ENCODE measurements at places on chromosomes 2 and 18.

DNA sequence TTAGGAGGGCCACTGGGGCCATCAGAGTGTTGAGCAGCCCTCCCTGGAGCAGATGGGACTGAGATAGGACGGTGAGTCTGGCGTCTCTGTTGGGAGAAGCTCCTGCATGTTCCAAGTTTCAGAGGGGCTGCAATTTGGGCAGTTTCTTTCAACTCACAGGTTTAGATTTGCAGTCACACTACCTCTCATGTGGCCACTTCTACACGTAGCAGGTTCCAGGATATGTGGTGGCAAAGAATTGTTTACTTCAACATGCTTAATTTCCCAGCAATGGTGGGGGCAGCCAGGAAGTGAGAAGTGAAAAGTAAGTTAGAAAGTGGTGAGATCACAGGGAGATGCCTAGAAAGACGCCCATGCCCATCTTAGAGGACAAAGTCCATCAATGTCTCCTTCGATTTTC lies 9.3 kb downstream of the NCK2 start:
- DNase-seq, result no peak

DNA sequence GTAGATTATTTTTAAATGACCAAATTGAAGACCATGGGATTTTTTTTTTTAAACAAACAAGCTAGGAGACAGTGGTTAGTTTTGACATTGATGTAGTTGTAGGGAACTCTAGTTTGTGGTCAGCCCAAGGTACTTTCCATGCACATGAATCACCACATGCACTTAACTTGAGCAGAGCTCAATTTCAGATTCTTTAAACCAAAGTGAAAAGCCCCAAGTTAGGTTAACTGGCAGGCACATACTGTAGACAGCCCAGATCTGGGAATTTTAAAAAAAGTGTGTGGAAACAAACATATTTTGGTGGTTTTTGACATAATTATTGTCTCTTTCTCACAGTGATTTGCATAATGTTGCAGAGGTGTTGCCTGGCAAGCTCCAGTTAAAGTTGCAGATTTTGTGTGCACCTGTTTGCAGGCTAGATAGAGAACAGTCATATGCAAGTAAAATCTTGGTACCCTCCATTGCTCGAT lies 88.4 kb downstream of the BCL2L11 start:
- DNase-seq, result no peak

GRCh38 chr2:134792186-134792585 lies 46.2 kb upstream of the ACMSD start:
- no peak for DNase-seq

DNA sequence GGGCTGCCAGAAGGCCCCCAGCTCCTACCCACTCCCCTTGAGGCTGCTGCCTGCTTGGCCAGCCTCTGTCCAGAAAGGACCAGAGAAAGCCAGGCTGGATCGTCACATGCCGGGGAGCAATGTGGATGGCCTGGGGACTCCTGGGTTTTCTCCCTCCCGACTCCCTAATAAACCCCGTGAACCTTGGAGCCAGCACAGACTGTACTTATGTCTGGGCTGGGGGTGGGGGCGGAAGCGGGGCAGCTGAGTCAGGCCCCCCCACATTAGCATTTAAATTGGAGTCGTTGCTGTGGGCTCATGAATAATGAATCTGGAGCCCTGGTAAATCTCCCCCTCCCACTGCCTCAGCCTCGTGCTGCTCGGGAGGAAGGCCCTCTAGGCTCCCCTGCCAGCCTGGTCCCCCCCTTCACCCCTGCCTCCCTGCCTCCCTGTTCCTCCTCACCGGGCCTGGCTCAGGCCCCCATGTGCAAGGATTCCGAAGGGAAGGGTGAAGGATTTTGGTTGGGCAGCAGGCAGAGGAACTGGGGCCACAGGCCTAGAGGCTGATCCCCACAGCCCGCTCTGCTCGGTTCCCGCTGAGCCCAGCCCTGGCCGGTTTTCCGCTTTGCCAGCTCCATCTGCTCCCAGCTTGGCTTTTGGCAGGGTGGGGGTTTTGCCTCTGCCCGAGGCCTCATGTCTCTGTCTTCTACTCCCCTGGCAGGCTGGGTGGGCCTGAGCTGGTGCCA lies 7.3 kb upstream of the ASIC4 start:
- no peak for DNase-seq

DNA sequence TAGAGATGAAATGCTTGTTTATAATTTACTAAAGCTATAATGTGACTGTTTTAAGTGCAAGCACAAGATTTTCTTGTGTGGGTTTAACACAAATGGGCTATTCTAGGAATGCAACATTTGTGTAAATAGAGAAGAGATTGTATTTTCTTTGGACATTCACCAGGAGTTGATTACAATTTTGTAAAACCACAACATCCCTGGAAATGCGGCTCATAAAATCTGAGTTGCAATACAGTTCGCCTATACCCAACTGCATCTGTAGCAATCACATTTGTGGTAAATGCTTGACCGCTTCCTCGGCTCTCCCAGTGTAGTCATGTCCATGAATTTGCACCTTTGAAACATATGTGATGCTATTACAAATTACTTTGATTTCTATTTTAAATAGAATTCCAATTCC lies 348.7 kb upstream of the CDH20 start:
- no peak for DNase-seq

DNA sequence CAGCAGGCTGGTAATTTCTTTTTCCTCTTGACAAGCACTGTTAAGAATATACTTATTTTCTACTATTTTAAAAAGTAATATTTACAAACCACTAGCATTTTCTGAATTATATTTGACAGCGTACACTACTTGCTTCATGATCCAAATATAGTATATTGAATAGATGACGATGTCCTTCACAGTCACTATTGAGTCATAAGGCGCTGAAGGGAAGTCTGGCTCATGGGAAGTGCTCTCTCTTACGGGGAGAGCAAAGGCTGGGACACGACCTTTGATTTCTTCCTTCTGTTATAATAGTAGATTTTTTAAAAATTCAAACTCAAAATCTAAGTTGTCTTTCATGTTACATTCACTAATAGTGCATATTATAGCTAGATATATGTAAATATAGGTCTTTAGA lies 357.1 kb downstream of the SOCS6 start:
- DNase-seq, result no peak

- no peak for DNase-seq
Observed at GRCh38 chr2:97734061-97735051, 21.0 kb downstream of the ZAP70 start.

- no peak for DNase-seq
Observed at GRCh38 chr2:11742702-11743357, 3.6 kb upstream of the LPIN1 start.

- no peak for DNase-seq
Observed at GRCh38 chr2:196410008-196410407, 229.5 kb upstream of the CCDC150 start.

GRCh38 chr2:162011706-162012564 lies 62.1 kb downstream of the DPP4 start:
- DNase-seq, result no peak

DNA sequence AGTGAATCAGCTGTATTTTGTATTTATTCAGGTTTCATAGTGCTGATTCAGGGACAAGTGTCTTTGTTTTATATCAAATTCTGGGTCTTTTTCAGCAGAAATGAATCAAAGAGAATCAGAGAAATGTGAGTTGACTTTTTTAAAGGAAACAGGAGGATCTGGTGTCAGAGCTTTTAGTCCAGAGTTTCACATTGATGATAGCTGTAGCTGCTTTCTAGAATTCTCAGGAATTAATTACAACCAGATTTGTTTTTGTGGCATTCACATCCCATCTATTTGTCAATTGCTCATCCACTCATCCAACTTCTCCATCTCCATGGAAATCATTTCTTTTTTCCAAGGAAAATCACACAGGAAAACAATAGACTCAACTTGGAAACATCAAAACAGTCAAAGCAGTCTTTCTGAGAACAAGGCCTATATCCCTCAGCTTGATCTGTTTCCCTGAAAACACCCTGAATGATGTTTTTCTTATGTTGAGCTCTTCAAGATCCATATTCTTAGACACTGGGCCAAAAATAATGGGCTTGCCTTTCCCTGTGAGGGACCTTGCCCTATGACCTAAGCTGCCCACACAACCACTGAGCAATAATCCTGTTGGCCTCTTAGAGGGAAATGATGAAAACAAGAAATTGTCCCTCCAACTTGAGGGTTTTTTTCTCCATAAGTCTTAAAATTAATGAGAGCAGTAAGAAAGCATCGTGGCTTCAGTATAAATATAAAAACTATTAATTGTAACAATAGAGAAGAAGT lies 249.5 kb upstream of the FN1 start:
- no peak for DNase-seq

- DNase-seq, result no peak
Observed at GRCh38 chr18:56517196-56517595, 121.2 kb downstream of the TXNL1 start.

- DNase-seq, result no peak
Observed at GRCh38 chr2:179139506-179139905, 89.6 kb upstream of the CCDC141 start.

DNA sequence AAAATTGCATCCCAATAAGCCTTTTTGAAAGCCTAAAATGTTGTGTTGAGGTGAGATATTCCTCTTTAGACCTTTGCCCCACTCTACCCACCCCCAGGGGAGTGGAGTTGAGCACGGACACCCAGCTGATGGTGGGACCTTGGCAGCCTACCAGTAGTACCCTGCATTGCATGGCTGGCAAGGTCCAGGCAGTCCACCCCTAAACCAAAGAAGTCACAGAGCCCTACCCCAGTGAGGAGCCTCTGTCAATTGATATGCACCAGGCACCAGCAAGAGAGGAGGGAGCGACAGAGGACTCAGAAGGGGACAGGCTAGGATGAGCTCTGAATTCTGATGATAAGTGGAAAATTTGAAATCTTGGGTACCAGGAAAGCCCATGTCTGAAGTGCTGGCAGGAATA lies 38.6 kb downstream of the MARCO start:
- no peak for DNase-seq

DNA sequence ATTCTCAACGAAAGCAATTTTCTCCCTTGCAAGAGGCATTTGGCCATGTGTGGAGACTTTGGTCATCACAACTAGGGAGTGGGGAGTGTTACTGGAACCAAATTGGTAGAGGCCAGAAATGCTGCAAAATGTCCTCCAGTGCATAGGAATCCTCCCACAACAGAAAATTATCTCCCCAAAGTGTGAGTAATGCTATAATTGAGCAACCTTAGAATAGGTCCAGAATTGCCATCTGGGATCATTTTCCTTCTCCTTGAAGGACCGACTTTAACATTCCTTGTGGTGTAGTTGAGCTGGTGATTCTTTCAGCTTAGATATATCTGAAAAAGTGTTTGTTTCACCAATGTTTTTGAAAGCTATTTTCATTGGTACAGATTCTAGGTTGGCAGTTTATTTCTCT lies 111.2 kb upstream of the SMIM21 start:
- DNase-seq, result no peak

DNA sequence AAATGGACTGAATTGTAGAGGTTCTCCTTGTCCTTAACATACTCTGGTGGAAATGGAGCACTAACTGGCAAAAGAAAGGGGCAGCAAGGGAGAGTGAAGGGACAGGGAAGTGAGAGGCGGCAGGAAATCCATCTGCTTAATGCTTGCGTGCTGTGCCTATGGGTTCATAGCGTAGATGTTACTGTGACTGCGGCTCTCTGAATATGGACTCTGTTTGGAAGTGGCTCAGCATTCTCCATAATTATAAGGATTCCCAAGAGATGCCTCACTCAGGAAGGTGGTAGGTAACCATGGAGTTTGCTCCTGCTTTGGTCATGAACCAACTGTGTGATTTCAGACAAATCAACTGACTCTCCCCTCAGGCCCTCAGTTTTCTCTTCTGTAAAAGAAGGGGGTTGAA lies 50.0 kb downstream of the MYO3B start:
- DNase-seq, result peak; percentile 21

DNA sequence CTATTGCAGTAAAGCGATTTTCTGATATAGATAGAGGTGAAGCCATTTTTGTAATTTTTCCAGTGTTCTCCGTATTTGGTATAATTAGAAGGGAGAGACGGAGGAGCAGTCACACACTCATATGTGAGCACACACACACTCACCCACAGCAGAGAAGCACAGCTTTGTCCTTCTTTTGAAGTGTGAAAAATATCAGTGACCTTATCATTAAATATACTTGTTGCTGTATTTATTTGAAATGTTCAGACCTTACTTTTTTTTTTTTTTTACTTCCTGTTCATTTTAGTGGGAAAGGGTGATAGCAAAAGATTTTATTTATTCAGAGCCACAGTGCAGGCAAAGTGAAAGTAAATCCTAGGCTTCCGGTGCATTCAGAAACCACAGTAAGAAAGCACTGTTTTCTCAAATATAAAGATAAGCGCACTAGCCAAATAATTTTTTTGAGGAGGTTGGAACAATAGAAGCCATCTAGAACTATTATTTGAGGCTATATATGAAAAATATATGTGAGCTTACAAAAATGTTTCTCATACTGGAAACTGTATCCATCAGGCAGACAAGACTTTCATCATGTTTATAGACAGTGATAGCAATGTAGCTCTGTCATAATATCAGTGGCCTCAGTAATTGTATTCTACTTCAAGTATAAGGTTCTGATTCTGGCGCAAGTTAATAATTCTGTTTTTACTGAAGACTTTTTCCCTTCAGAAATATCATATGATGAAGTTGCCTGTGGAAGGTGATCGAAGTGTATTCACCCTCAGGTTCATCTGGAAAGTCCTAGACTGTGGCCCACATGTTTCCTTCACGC lies 37.2 kb downstream of the TSHZ1 start:
- no peak for DNase-seq

DNA sequence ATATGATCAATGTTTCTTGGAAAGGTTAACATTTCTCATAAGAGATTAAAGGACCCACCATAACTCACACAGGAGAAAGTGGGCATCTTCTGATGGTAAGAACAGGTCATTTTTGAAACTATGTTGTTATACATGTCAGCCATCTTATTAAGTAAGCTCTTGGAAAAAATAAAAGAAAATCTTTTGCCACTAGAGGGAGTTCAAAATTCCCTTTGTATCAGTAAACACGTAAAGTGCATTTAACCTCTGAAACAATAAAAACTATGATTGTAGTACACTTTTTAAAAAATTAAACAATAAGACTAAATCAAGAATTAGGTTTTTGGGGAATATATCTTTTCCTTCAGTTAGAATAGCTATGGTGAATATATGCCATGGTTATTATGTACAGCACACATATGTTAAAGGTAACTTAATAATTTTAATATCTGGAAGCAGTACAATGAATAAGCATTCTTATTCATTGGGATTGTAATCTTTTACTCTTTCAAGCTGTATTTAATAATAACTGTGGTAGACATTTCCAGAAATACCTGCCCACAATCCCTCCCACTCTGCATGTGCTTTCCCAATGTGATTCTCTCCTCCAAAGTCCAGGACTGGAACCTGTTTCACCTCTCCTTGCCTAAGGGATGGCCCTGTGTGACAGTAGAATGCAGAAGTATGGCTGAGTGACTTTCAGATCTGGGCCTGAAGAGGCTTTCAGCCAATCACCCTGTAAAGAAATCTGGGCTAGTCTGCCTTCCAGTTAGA lies 64.2 kb downstream of the RBMS1 start:
- DNase-seq, result no peak

- DNase-seq, result no peak
Observed at GRCh38 chr2:172531309-172531708, 24.6 kb upstream of the PDK1 start.

- no peak for DNase-seq
Observed at GRCh38 chr2:64267699-64268098, 123.5 kb upstream of the PELI1 start.

- DNase-seq, result no peak
Observed at GRCh38 chr2:29033656-29034055, 40.7 kb downstream of the PCARE start.

- DNase-seq, result no peak
Observed at GRCh38 chr18:50987261-50987660, 19.4 kb downstream of the ELAC1 start.

GRCh38 chr2:68292108-68292710 lies 27.5 kb downstream of the CNRIP1 start:
- peak; percentile 67 for DNase-seq

All from trophoblast cell (in vitro differentiated cells and primary cell).